ENCODE measurements at places on chromosomes 3 and 15.

- DNase-seq, result no peak
Measured at GRCh38 chr3:14295801-14296200, 106.6 kb upstream of the SLC6A6 start.

DNA sequence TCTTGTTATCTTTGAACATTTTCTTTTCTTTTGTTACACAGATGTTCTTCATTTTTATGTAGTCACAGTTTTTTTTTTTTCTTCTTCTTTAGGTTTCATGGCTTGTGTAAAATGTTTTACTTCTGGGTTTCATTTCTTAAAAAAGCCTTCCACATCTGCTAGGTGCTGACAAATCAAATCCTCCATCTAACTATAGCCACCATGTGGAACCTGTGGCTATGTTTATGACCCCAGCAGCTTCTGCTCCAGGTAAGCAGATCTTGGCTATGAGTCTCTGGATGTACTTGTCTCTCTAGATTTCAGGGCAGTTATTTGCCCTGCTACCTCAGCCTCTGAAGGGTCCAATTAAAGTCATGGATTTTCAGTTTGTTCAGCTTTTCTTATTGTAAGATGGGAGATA, 44.5 kb downstream of the OXSM start:
- no peak for DNase-seq

- no peak for DNase-seq
Measured at GRCh38 chr3:119562307-119562961, 3.0 kb upstream of the CD80 start.

- no peak for DNase-seq
Measured at GRCh38 chr3:28791713-28792255, 443.2 kb upstream of the AZI2 start.

GRCh38 chr3:119697394-119697793, 5.4 kb upstream of the CFAP91 start:
- no peak for DNase-seq

GRCh38 chr15:96264801-96265515, 65.5 kb upstream of the NR2F2 start:
- no peak for DNase-seq

GRCh38 chr3:62103531-62103930, 269.8 kb downstream of the FEZF2 start:
- DNase-seq, result no peak

- DNase-seq, result no peak
Measured at GRCh38 chr3:132788301-132788671, 66.1 kb upstream of the NPHP3 start.

- no peak for DNase-seq
Measured at GRCh38 chr3:46667061-46667621, 26.3 kb downstream of the ALS2CL start.

DNA sequence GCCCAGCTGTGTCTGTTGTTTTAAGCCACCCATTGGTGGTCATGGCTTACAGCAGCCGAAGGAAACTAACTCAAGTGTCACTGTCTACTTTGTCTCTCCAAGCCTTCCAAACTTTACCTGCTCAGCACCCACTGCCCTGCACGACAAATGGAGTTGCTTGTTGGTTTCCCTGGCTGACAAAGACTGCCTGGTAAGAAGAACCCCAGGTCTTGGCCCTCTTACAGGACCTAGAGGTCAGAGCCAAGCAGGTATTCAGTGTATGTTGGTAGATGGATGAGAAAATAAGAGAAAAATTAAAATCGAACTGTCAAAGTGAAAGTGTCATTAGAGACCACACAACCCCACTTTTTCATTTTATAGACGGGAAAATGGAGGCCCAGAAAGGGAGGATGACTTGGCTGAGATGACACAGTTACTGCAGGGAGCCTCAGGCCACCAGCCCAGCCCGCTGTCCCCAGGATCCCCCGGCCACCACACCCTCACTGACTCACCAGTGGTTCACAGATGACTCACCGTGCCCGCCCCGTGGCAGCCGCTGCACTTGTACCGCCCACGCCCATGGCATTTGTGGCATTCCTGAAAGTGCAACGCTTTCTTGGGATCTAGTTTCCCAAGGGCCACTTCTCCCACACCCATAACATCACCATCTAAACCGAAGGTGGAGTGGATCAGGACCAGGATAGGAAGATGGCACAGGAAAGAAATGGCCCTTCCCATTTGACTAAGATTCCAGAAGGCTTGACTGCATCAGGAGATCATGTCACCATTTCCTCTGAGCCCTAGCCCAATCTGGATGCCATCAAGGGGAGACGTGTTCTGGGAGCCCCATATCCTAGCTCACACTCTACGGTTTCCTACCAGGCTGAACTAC, 15.2 kb downstream of the SSUH2 start:
- no peak for DNase-seq

DNA sequence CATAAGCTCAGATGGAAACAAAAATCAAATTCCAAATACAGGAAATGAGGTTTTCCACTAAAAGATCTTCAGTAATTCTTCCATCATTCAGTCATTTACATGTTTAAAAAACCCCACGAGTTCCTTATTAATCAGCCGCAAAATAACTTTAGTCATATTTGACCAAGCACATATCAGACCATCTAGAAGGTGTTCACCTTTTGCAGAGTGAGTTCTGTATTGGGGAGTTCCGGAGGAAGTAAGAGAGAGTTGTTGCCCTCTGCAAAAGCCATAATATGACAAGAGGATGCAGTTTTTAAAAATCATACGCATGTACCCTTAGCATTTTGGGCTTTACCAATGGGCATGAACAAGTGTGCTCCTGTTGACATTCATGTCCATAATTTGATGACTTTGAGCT, 61.6 kb downstream of the CCR1 start:
- no peak for DNase-seq

DNA sequence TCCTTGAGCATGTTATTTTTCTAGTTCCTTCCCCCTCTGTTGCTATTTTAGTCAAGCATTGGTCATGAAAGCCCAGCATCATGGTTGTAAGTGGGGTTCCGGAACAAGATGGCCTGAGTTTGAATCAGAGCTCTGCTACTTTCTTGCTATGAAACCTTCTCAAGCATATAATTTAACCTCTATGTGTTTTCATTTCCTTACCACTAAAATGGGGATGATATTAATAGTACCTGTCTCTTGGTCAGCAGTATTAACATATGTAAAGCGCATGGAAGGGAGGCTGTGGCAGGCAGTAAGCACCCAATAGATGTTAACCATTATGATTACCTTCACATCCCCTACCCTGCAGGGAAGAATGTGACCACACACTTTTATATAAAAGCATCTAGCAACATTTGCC, 14.3 kb upstream of the SPRED1 start:
- no peak for DNase-seq

GRCh38 chr3:50606596-50606995, 5.0 kb downstream of the CISH start:
- no peak for DNase-seq

DNA sequence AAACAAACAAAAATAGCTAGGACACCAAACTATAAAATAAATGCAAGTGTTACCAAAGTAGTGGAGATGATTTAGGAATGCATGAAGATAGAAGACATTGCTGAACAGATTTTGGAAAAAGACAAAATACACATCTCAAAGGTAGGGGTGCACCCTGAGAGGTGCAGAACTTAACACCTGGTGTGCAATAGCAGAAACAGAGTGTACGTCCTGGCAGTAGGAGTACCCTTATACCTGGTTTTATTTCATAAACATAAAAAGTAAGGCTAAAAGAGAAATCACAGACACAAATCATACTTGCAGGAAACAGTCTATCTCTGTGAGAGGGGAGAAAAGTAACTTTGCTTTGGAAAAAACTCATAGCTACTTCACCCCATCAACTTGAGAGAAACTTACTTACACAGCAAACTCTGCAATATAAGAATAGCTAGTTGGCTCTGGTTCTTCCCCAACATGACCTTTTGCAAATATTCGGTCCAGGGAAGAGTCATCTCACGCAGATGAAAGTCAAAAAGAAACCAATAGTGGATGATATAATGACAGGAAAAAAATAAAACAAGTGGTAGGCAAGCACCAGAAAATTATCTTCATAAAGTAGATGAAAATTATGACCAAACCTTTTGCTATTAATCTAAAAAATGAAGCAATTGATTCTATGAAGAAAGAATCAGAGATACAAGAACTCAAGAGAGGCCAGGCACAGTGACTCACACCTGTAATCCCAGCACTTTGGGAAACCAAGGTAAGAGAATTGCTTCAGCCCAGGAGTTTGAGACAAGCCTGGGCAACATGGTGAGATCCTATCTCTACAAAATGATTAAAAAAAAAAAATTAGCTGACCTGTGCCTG, 108.9 kb upstream of the BNIP2 start:
- no peak for DNase-seq

DNA sequence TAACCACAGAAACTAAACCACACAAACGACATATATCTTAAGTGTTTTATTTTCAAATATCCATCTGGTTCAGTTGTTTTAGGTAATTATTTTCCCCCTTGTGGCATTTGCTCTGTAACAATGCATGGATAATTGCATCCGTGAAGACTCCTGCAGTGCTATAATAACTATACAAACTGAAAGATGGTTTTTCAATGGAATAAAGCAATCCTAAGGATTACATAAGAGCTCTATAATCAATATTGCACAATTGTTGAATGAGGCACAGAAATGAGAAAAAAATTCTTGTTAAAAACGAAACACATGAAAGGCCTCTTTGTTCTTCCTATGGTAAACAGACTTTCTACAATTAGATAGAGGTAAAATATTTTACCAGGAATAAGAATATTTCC, 446.0 kb upstream of the EPHA3 start:
- no peak for DNase-seq

DNA sequence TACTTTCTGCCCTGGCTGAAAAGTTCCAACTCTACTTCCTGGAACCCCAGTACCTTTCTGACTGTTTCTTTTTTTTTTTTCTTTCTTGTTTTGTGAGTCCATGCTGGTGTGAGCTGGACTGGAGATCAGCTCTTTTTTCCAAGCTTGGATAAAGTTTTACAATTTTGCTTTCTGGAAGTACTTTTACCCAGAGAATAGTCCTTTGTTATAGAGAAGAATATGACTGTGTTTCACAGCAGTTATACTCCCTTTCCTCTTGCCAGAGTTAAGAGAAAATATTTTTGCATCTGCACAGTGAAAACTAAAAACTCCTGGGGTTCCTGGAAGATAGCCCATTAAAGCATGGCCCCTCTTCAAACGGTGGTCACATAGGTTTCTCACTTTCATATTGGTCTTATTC, 1100.6 kb downstream of the OTOL1 start:
- DNase-seq, result no peak

DNA sequence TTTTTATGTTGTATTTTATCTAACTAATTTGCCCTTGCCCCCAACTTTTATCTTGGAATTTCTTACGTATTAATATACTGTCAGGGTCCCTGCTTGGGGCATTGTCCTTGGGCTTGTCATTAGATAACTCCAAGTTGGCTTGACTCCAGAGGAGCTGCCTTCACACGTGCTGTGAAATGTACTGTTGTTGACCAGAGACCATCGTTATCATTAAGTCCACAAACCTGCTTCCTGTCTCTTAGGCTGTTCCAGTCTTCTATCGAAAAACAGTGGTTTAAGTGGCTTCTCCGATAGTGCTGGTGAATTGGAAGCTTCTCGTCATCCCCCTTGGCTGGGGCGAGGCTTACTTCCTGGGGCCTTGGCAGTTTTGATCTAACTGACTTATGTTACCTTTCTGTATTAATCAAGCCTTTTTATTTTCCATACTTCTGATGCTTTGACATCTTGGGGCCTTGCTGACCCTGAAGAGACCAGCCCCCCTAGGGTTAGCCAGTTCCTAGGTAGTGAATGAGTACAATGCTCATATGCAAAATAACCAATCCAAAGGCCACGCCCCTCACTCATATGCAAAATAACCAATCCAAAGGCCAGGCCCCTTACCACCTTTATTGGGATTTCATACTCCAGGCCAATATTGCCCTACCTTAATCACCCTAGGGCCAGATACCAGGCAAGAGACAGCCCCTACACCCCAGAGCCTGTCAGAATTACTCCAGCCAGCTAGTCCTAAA, 164.5 kb downstream of the IGF1R start:
- DNase-seq, result no peak

- DNase-seq, result no peak
Measured at GRCh38 chr15:88089024-88089620, 167.4 kb downstream of the NTRK3 start.

- no peak for DNase-seq
Measured at GRCh38 chr15:69784798-69785566, 312.7 kb downstream of the TLE3 start.

Data from stimulated activated CD4-positive, alpha-beta T cell treated with anti-CD3 and anti-CD28 coated beads, Interleukin-1b, Interleukin-23, amount 100 ng/mL, for 1 hour (primary cell).